Stimulated activated effector memory CD8-positive, alpha-beta T cell treated with anti-CD3 and anti-CD28 coated beads, Interleukin-12 subunit alpha, Interleukin-12 subunit beta, amount 100 ng/mL, for 72 hours (primary cell): ENCODE measurements at places on chromosomes 5 and 9.

- DNase-seq, result no peak
These were observed 69.9 kb upstream of the LMNB1 start for GRCh38 chr5:126707080-126707479.

GRCh38 chr5:115396688-115397087 lies 100.2 kb upstream of the CCDC112 start:
- DNase-seq, result no peak

GRCh38 chr5:125343015-125343414 lies 596.6 kb upstream of the ZNF608 start:
- no peak for DNase-seq

DNA sequence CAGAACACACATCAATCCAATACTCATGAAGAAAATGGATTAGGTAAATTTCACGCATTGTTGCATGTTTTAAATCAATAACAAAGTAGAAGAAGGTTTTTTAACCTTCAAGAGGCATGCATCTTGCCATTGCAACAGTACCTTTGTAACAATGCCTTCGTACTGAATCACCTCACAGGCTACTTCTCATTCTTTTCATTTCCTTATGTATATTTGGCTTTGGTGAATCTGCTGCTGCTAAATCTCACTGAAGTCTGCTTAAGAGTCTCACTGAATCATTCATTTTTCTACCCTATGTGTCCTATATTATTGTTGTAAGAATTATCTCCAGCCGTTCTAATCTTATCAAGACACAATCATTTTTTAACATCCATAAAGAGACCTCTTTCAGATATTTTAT lies 152.5 kb downstream of the CDH10 start:
- no peak for DNase-seq

- no peak for DNase-seq
These were observed 408.9 kb upstream of the MPDZ start for GRCh38 chr9:13688223-13688989.

- DNase-seq, result no peak
These were observed 321.9 kb upstream of the TARS1 start for GRCh38 chr5:33118761-33119415.

GRCh38 chr5:74394916-74395880 lies 245.3 kb downstream of the ENC1 start:
- DNase-seq, result no peak

GRCh38 chr5:82798676-82799075 lies 278.5 kb downstream of the TMEM167A start:
- no peak for DNase-seq

GRCh38 chr9:110799396-110799795 lies 130.8 kb downstream of the MUSK start:
- DNase-seq, result no peak
